ENCODE measurements at places on chromosomes 12 and 14. TPM values are rescaled to one million over a fixed set of nuclear protein-coding genes. Genes with fewer than 3 reads are reported as not detected.

The TSPAN11 gene
- total RNA-seq = 0.87 TPM

The FAM186B gene
- total RNA-seq = 0.27 TPM

The DHRS2 gene
- total RNA-seq = not detected

GRCh38 chr12:66189486-66189843 is 451 bp downstream of the IRAK3 start:
- peaks cover 4% of the 10 kb centered on the region for H3K4me1 ChIP-seq
- no peaks in the 10 kb centered on the region for H3K36me3 ChIP-seq
- peak overlapping the region; percentile 55 for H3K4me3 ChIP-seq
- no peak overlapping the region for H3K27ac ChIP-seq
- H3K27me3 ChIP-seq = peaks cover 8% of the 10 kb centered on the region

- no peaks in the 10 kb centered on the region for H3K4me1 ChIP-seq
- H3K27me3 ChIP-seq = no peaks in the 10 kb centered on the region
- no peaks in the 10 kb centered on the region for H3K36me3 ChIP-seq
- no peak for DNase-seq
- no peak overlapping the region for H3K27ac ChIP-seq
Measured at GRCh38 chr14:27098451-27098850, 500.6 kb upstream of the NOVA1 start.

DNA sequence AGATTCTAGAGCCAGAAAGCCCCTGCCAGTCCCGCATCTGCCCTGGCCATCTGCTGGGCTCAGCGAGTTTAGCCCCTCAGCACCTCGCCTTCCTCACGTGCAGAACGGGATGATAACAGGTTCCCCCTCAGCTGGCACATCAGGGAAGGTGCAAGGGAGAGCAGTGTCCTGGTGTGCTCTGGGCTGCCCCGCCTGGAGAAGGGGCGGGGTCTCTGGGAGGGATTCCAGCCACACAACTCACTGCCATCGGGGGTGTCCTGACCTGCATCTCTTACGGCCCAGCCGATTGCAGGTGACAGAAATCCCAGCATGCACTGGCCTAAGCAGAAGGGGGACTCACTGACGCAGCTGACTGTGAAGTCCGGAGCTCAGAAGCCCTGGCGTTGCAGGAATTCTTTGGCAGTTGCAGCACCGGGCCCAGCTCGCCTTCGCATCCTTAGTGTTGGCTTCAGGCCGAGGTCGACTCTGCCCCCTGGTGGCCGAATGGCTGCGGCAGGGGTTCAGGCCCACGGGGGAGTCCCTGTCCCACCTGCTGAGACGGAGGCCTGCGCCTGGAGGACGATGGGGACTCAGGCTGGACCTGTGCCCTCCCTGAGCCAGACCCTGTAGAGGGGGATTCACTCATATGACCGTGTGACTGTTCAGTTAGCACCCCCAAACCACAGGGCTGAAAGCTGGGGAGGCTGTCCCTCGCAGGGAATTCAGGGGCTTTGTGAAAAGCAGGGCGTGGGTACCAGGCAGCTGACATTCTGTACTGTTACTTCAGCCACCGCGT is 178.6 kb downstream of the ADGRD1 start:
- no peak overlapping the region for H3K27ac ChIP-seq
- no peaks in the 10 kb centered on the region for H3K36me3 ChIP-seq
- peaks cover 10% of the 10 kb centered on the region for H3K27me3 ChIP-seq
- H3K4me1 ChIP-seq = peaks cover 10% of the 10 kb centered on the region
- DNase-seq = no peak
- H3K4me3 ChIP-seq = no peak overlapping the region

GRCh38 chr12:84862186-84862585 is 50.4 kb downstream of the SLC6A15 start:
- no peak overlapping the region for H3K4me3 ChIP-seq
- H3K27ac ChIP-seq = no peak overlapping the region

DNA sequence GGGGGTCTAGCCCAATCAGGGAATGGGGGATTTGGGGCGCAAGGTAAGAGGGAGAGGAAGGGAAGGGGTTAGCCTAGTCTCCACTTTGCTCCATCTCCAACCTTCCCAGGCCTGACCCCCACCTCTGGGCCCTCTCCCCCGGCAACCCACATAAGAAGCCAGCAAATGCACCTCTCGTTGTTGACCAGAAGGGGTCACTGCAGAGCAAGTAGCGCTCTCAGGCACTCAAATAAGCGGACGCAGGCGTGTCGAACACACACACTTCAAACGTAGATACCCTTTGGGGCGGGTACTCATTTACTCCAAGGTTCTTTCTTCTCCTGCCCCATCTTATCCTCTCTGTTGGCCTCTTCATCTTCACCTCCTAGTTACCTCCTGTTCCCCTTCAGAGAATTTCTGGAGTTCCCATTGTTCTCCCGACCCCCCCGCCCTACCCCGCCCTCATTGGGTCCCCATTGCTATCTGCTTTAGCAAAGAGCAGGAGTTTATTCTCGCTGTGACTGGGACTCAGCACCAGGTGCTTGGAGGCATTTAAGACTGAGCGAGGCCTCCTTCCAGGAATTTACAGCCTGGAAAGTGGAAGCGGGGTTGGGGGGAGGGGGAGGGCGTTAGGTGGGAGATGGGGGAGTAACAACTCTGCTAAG is 1.5 kb upstream of the SRRM4 start:
- peaks cover 29% of the 10 kb centered on the region for H3K27me3 ChIP-seq
- no peak for DNase-seq
- H3K4me1 ChIP-seq = no peaks in the 10 kb centered on the region
- no peak overlapping the region for H3K4me3 ChIP-seq
- no peaks in the 10 kb centered on the region for H3K36me3 ChIP-seq

Measured in chondrocyte (in vitro differentiated cells).